Stimulated activated CD8-positive, alpha-beta memory T cell treated with anti-CD3 and anti-CD28 coated beads, Interleukin-2, amount 100 ng/mL, for 1 hour (primary cell): ENCODE measurements at places on chromosomes 2 and 18.

DNA sequence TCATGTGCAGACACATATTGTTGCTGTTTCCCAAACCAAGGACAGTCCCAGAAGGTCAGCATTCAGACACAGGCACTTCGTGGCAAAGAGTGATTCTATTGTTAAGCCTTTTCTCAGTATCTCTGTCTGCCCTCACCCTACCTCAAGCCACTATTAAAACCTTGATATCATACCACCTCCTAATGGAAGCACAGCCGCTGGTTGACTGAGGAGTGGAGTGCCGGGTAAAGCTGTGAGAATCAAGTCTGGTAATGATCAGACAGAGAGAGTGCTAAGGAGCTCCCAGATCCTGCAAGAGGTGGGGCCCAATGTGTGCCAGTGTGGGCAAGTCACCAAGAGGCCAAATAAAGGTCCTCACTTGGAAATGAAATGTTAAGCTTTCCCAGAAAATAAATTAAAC is 819.5 kb downstream of the BCL11A start:
- no peak for DNase-seq

DNA sequence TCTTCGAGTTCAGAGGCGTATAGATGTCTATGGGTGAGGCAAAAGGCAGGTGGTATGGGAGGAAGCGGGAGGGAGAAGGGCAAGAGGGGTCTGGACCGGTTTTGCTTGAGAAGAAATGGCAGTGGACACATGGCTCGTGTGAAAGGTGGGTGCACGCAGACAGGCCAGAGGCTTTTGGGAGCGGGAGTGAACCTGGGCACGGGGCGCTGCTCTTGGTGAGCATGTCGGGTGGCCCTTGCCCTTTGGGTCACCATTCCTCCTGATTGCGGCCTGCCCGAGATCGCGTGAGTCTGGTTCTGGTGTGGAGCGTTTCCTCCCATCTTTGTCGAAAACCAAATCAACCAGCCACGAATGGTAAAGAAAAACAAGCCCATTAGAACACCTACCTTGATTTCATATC is 12.6 kb downstream of the LDLRAD4 start:
- DNase-seq = no peak

DNA sequence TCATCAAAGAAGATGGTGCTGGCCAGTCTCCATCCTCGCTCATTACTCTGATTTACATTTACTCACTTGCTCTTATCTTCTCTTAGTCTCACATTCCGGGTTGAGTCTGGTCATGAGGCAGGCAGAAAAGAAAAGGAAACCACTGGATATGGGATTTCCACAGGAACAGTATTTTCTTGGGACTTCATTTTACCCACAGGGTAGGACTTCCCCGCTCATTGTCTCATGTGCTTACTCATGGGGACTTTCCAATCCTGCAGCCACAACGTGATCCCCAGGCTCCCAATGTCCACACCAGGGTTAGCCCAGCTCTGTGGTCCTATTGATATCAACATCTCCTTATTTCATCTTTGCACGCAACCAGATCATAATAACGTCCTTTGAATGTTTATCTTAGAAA is 373.8 kb downstream of the TMEM182 start:
- DNase-seq = no peak

GRCh38 chr2:99864561-99865553 is 277.5 kb downstream of the AFF3 start:
- DNase-seq = no peak

DNA sequence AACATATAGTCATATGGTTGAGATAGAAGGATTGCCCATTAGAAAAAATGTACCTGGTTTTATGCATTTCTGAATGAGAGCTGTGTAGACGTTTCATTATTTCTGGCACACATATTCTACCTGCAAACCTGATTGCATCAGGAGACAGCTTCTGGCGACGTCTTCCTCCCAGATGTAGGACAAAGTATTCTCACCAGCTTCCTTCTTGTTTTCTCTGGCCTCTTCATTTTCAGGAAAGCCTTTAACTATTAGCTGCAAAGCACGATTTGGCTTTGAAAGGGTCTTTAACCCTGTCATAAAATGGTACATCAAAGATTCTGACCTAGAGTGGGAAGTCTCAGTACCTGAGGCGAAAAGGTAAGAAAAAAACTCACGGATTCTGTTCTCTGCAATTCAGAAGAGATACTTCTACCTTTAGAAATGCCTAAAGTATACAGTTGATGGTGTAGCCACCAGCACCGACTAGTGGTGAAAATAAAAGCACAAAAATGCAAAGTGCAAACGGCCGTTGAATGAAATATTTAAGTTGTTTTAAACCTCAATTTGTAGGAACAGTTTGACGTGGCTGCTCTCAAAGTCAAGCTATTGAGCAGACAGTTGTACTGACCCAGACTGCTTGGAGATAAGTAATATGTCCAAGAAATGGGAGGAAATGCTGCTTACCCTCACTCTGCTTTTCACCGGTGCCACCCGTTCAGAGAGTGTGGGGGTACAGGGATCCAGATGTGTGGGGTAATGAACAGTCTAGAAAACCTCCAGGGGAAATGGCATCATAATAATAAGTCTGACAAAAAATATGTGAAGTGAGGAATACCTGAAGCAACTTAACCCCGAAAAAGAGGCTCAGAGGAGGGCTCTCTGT is 20.2 kb downstream of the IL18RAP start:
- no peak for DNase-seq

DNA sequence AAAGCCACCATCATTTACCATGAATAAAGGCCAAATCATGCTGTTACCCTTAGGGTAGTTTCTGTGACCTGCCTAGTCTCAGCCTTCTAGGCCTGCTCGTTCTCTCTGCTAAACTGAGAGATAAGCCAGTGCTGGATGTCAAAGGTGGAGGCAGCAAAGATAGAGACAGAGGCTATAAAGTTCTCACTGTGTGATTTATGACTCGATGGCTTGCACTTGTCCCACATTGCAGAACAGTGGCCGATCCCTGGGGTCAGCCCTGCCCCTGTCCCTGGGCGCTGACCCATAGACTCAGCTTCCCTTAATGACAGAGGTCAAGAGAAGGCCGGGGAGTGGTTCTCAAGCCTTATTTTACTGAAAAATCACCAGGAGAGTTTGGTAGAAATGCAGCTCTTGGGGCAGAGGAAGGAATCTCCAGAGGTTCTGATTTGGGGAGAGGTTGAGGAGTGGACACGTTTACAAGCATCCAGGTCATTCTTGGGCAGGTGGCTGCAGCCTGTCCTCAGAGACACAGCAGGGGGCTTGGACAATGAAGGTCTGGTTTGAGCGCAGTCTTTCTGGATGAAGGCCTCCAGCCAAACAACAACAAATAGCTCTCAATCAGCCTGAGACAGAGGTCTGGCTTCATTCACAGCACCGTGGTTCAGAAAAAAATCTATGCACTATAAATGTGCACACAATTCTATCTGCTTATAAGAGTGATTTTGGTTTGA is 143.5 kb downstream of the ACKR3 start:
- no peak for DNase-seq

GRCh38 chr2:218981390-218981880 is 3.5 kb downstream of the FEV start:
- no peak for DNase-seq

DNA sequence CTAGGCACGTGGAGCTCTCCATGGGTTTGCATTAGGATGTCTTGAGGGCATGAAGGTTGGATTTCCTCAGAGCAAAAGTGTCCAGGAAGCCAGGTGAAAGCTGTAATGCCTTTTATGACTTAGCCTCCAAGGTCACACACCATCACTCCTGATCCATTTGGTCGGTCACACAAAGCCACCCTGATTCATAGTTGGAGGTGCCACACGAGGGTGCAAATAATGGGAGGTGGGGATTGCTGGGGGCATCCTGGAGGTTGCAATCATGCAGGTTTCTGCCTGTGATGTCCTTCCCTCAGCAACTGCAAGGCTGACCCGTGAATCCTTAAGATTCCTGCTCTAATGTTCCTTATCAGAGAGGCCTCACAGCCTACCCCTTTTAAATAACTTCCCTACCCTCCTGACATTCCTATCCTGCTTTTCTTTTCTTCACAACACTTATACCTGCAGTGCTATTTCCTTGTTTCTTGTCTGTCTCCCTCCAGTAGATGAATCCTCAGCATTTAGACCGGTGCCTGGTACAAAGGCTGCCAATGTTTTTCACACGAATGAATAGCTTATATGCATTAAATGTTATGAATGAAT is 97.1 kb downstream of the LIPG start:
- no peak for DNase-seq

- no peak for DNase-seq
These were observed 17.2 kb upstream of the KCTD1 start for GRCh38 chr18:26565514-26565913.

GRCh38 chr2:160433466-160434140 is 60.0 kb downstream of the RBMS1 start:
- DNase-seq = no peak

- no peak for DNase-seq
These were observed 62.0 kb upstream of the CAB39 start for GRCh38 chr2:230650585-230651137.

DNA sequence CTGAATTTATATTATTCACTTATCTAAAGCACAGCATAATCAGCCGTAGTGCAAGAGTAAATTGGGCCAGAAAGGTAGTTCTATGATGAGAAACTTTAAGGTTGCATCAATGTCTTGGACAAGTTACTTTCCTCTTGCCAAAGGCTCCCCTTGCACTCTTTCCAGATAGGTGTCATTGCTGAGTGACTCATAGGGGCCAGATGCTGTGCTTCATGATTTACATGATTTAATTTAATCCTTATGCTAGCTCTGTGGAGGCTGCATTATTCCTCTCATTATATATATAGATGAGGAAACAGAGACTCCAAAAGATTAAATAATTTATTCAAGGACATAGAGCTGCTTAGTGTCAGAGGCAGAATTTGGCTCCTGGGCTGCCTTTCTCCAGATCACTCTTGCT is 5.0 kb downstream of the CFAP221 start:
- DNase-seq = no peak

GRCh38 chr2:10700078-10700803 is 10.5 kb upstream of the NOL10 start:
- no peak for DNase-seq
